ENCODE measurements at places on chromosomes 7 and 10.

- no peak for DNase-seq
Measured at GRCh38 chr10:49395741-49396665, at the start of gene DRGX. TSS of gene DRGX (minus strand) at chr10:49396089. CDS start at chr10:49395440, 649 bp downstream.

- DNase-seq = no peak
Measured at GRCh38 chr7:94367949-94368348, 26.7 kb upstream of the COL1A2 start.

GRCh38 chr7:88111140-88111743 is 108.6 kb downstream of the SRI start:
- DNase-seq = no peak

GRCh38 chr10:124511205-124512039 is 49.8 kb downstream of the LHPP start:
- DNase-seq = no peak

DNA sequence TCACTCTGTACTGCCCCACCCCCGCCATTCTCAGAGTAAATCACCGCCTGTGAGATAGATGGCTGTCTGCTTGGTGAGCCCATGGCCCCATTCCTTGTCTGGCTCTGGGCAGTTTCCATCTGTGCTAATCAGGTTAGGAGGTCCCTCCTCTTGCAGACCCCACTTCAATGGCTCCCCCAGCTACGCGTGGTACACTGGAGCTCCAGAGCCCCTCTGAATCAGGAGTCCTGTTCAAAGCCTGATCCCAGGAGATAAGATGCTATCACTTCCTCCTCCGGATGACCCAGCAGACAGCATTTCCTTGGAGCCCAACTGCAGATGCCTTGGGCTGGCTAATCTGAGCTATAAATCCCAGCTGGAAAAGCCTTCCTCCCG is 122.3 kb downstream of the SH3PXD2A start:
- DNase-seq = no peak

GRCh38 chr10:100998183-100998990 is 1.2 kb upstream of the LZTS2 start:
- DNase-seq = peak; percentile 86

- DNase-seq = no peak
Measured at GRCh38 chr10:70914316-70914864, 26.0 kb upstream of the PCBD1 start.

- DNase-seq = no peak
Measured at GRCh38 chr7:149218469-149219420, 20.7 kb upstream of the ZNF212 start.

- DNase-seq = no peak
Measured at GRCh38 chr10:25614652-25615051, 319.4 kb upstream of the MYO3A start.

DNA sequence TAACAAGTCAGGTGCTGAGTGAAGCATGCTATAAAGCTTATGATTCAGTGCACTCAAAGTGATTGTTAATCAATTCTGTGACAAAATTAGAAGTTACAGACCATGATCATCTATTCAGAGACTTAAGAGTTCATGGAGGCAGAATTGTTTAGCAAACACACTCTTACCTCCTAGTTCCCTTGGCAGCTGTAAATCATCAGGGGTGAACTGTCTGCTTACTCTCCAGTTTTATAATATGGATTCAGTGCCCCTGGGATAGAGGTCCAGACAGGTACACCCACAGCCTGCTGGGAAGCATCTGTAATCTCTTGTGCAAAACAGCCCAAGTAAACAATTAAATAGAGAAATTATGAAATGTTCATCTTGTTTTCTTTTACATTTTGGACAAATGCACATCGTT is 835.0 kb upstream of the COBL start:
- DNase-seq = no peak

- no peak for DNase-seq
Measured at GRCh38 chr7:1691096-1691495, 21.0 kb downstream of the ELFN1 start.

- no peak for DNase-seq
Measured at GRCh38 chr7:79051915-79052314, 401.6 kb downstream of the MAGI2 start.

DNA sequence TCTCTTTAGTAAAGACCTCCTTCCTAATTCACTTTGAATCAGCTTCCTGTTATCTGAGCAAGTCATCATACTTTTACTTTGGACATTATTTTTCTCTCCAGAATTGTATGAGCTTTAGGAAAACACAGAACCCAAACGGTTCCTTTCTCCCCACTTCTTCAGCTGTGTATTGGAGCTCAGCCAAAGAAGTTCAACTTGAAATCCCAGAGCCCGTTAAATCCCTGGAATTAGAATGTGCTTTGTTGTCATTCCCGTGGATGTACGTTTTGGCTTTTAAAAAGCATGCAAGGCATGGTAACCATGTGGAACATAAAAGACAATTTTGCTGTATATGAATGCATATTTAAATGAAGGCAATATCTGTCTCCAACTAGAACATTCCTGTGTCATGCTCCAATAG is 46.6 kb downstream of the AGMO start:
- no peak for DNase-seq

DNA sequence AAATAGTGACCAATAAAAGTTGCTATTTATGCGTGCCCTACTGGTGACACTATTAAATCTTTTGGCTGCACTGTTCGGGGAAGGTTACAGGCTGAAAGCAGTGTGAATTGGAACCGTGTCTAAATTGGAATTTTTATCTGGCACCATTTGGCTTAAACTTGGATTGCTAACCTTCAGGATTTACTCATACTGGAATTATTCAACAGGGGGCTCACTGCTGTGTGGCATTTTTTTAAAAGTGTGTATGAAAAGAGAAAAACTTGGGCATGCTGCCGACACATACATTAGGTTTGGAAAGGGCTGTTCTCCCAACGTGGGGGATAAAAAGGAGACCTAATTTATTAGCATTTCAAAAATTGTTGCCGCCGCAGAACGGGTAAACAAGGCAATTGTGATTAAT is 537.9 kb upstream of the MGMT start:
- DNase-seq = no peak

DNA sequence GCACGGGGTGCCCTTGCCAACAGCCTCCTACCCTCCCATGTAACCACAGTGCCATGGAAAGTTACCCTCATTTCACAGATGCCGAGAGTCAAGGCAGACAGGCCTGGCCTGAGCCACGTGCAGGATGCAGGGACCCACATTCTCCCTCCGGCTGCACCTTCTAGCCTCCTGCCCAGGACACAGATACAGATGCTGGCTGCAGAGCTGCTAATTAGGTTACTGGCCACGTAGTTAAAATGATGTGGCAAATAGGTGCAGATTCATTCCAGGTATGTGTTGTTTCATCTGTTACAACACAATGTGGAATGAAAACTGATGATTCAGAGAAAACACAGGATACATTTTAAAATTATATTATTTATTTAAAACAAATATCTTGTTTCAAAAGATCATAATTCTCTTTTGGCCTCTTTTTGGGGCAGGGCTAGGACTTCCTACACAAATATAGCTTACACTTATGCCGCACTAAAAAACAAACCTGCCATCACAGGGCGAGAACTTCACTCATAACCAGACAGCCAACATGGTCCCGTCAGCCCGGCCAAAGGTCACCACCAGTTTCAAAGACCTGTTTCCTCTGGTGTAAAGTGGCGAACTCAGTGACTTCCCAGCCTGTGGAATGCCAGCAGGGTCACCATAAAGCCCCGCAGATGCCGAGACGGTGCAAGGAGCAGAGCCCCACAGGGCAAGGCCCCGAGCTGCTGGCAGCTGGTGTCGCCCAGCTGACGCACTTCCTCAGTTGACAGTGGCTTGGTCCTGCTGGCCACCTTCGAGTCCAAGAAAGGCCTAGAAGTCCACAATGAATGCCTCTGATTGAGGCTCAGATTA is 83.5 kb downstream of the TNS3 start:
- DNase-seq = no peak

GRCh38 chr7:133360201-133360600 is 107.3 kb downstream of the EXOC4 start:
- no peak for DNase-seq

GRCh38 chr10:53153831-53154230 is 381.2 kb upstream of the MBL2 start:
- DNase-seq = no peak

DNA sequence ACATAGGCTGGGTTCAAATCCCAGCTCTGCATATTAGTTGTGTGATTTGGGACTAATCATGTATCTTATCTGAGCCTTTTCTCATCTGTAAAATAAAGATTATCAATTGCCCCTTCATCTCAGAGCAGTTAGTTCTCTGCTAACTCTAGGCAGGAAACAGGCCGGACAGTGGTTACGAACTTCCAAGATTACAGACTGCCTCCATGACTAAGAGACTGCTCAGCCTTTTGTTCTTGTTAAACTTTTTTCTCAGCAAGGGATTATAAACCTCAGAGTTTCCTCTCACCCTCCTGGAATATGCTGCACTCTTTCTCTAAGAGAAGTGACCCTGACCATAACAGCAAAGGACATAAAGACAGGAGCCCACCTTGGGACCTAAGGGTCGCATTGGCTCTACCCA is 52.5 kb upstream of the NFKB2 start:
- DNase-seq = no peak

- no peak for DNase-seq
Measured at GRCh38 chr10:65566906-65567305, 1358.9 kb upstream of the LRRTM3 start.

DNA sequence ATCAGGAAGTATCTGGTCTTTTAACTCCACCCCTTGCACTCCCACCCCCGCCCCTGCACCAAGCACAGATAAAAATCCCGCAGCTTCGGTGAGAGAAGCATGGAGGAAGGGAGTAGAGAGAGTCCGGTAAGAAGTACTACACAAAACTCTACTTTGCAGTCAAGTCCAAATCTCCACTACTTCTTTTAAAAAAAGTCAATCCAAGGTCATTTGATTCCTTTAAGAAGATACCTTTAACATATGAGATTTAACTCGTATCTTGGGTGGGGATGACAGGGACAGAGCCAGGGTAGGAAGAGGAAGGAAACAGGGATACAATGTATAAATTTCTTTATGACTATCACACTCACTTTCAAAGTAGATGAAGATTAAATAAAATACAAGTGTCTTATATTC is 132.1 kb downstream of the NRBF2 start:
- DNase-seq = peak; percentile 59

GRCh38 chr10:6347391-6347951 is 144.7 kb downstream of the PFKFB3 start:
- peak; percentile 50 for DNase-seq

DNA sequence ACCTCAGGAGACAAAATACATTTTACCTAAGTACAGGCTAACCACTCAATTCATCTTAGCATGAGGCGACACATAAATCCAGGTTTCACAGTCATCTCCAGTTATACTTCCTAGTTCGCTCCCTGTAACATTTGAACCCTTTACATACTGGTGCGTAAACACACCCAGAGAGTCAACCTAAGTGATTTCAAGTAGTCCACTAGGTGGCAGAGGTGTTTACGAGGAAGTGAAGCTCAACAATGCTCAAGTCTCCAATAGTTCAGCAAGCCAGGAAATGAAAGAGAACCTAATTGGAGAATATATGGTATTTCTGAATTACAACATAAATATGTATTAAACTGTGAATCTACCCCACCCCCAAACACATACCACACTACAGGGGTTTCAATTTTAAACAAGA is 76.3 kb upstream of the ABCB5 start:
- DNase-seq = no peak
